ENCODE measurements at places on chromosomes 12 and 14.
A peak's percentile ranks its signal among the peaks of the same experiment; 100 is the strongest.

DNA sequence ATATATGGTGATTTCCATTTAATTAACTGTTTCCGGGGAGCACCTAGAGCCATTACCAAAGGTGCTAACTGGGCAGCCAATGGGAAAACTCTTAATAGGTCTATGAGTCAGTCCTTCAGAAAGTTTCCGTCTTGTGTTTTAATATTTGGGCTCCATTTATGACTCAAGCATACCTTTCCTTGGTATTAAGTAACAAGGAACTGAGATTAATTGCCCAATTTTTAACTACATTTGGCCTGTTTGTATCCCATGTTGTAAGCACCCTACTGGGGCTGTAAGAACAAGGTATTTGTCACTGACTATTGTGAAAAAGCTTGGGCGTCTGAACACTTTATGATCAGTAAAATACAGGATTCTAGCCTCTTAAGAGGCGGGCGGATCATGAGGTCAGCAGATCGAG is 62.8 kb upstream of the FOXN3 start:
- no peak for DNase-seq

- no peak for DNase-seq
Measured at GRCh38 chr14:63892265-63892664, 39.5 kb downstream of the SYNE2 start.

DNA sequence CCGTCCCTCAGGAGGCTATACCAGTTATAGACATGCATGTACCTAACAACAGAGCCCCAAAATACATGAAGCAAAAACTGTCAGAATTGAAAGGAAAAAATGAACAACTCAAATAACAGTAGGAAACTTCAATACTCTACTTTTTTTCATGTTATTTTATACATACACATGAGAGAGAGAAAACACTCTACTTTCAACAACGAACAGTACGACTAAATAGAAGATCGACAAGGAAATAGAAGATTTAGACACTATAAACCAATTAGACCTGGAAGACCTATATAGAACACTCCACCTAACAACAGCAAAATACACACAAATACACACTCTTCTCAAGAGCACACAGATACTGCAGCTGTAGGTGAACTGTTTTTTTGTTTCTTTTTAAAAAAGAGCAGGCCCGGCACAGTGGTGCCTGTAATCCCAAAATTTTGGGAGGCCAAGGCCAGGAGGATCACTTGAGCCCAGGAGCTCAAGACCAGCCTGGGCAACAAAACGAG is 34.7 kb upstream of the PNMA1 start:
- no peak for DNase-seq

- no peak for DNase-seq
Measured at GRCh38 chr12:113005762-113006161, 27.4 kb downstream of the OAS2 start.

- DNase-seq: no peak
Measured at GRCh38 chr14:97187916-97188315, 390.7 kb downstream of the VRK1 start.

DNA sequence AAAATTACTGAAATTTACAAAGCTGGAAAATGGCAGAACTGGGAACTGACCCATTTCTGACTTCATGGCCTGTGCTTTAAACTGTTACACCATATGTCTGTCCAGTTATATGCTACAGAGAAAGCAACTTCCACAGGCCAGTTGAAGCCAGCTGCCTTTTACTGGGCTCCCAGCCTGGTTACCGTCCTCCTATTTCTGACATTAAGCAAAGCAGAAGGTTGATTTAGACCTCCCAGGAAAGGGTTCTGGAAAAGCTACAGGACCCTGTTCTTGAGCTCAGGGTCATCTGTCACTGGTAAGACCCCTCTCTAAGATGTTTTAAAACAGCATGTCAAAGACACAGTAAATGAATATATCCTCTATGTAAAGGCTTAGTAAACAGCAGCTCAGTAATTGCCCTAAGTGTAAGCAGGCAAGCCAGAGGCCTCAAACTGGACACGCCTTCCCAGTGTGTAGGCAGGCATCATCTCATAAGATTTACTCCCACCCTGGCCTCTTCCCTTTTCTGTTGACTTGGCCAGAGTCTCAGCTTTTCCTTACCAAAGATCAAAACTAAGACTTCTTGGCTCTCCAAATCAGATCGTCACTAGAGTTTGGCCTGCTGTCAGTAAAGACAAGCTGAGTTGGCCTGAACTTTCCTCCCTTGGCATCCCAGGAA is 55.4 kb upstream of the RNU6-8 start:
- DNase-seq: no peak

GRCh38 chr14:25887251-25887878 is 710.5 kb downstream of the NOVA1 start:
- DNase-seq: no peak

- DNase-seq: no peak
Measured at GRCh38 chr14:72606879-72607278, 287.0 kb downstream of the DPF3 start.

- DNase-seq: no peak
Measured at GRCh38 chr14:24483604-24484252, 24.3 kb downstream of the CMA1 start.

- no peak for DNase-seq
Measured at GRCh38 chr12:113267621-113268020, 46.4 kb downstream of the TPCN1 start.

DNA sequence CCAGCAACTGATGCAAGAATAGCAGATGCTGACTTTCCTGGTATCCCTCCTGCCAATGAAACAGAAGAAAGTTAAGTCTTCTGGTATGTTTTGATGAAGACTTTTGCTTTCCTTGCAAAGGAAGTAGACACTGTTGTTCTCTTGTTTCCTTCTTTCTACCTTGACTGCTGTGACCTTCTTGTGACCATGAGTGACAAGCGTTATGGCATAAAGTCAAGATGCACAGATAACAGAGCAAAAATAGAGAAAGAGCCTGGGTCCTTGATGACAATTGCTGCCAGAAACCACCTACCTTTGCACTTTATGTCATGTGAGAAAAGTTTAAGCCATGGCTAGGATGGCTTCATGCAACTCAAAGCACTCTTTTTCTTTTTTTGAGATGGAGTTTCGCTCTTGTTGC is 49.2 kb upstream of the LTA4H start:
- DNase-seq: no peak

DNA sequence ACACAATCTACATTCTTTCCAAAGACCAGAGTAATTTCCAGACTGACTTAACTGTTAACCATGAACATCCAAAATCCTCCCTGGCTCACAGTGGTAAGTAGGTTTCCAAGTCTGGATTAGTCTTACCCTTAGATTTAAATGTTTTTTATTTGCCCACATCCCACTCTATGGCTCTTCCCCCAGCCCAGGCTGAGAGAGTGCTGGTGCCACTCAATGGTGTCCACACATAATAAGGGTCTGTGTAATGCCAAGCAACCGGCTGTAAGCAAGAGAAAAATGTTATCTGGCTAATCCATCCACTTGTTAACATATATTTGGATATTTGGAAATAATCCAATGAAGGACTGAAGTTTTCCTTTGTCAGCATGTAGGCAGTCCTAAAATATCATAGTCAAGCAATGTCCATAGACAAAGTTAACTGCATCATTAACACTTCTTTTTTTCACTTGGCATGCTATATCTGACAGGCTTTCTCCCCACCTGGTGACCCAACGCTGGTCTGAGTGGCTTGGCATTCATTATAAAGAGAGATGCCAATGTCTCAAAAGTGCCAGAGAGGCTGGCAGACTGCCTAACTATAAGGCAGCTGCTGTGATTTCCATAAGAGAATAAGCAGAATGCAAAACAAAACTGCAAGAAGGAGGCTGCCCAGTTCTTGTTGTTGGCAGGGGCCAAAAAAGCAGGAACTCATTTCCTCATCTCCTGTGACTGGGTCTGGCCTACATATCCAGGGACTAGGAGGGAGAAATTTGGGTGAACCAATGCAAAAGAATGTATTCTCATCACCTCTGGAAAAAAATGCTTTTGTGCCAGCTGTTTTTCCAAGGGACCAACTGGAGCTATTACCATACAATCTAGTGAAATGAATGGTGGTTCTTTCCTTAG is 13.9 kb upstream of the HOXC13 start:
- DNase-seq: peak; percentile 82

- DNase-seq: no peak
Measured at GRCh38 chr14:67719866-67720265, 18.2 kb downstream of the RDH12 start.

DNA sequence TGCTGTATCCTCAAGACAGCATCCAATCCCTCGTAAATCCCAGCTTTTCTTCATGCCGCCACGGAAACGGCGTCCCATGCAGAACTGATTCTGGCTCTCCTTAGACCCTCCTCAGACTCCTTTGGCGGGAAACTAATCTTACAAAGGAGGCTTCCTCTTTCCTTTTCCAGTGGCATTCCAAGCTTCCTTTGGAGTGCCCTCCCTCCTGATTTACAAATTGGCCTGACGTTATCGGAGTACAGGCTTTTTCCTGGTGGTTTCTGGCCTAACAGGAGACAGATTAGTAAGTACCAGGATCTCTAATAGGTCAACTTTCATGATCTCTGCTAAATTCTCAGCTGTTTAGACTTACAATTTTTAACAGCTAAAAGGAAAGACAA is 1.3 kb upstream of the ZDHHC17 start:
- DNase-seq: no peak

DNA sequence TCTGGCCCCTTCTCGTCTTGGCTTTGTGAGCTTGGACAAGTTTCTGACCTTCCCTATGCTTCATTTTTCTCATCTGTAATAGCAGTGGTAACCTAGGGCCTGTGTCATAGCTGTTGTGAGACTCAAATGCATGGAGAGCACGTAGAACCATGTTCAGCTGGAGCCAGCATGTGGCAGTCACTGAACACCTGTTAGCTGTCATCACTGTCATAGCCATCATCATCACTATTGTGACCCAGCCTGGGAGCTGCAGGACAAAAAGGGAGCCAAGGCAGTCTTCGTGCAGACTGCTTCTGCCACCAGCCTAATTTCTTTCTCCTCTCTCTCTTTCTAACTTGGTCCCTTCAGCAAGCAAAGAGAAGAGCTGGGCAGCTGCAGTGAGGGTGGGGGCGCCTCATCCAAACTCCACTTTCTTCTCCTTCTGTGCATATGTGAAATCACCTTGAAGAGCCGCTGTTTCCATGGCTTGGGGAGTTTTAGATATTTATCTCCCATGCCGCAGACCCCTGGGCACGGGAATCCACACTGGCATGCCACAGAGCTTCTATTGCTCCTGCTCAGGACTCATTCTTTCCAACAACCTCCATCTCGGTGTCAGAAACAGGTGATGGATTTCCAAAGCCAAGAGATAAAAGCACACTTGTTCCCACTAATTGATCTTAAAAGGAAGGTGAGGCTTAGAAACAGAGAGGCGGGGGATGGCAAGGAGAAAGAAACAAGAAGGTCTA is 87.0 kb downstream of the SRRM4 start:
- DNase-seq: no peak

GRCh38 chr12:109619002-109619604 is 45.5 kb downstream of the MVK start:
- DNase-seq: no peak

DNA sequence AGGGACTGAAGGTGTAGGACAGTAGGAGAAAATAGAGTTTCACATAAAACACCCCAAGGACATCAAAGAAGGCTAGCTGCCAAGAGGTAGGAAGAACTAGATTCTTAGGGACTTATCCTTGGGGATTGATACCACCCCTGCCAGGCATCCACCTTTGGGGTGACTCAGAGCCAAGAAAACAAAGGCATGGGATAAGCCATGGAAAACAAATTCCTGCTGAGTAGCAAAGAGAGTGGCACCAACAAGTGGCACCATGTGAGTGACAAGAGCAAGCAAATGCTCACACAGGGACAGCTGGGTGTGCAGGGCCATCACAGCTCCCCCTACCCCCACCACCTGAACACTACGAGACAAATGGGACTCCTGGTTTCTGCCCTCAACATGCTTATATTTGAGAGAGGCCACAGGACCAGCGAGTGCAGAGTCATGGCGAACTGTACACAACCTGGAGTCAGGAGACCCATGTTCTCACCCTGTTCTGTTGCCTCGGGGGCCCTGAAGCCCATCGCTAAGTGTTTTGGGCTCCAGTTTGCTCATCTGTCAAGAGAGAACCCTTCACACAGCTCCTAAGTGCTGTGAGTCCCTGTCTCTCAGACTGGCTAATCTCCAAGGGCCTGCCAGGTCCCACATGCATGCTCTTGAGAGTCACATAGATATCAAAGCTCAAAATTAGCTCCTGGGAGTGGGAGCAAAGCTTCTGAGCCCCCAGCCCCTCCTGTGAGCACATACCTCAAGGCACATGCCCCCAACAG is 91.9 kb downstream of the DPF3 start:
- no peak for DNase-seq

DNA sequence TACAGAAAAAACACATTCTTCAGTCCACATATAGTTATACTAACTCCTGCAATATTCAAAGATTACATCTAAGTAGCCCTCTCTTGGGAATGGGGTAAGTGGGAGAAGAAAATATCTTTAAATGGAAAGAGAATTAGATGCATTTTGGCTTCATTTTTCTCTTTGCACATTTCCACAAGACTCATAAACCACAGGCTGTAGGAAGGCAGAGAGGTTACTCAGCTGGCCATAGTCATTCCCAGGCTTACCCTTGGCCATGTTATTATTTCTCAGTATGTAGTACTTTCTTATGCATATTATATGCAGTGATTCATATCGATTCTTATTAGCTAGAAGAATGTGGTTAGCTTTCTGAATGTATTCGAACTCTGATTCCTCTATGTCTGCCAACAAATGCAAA is 92.2 kb downstream of the PTPRR start:
- no peak for DNase-seq

- DNase-seq: no peak
Measured at GRCh38 chr14:103257211-103257962, 76.7 kb upstream of the EIF5 start.

DNA sequence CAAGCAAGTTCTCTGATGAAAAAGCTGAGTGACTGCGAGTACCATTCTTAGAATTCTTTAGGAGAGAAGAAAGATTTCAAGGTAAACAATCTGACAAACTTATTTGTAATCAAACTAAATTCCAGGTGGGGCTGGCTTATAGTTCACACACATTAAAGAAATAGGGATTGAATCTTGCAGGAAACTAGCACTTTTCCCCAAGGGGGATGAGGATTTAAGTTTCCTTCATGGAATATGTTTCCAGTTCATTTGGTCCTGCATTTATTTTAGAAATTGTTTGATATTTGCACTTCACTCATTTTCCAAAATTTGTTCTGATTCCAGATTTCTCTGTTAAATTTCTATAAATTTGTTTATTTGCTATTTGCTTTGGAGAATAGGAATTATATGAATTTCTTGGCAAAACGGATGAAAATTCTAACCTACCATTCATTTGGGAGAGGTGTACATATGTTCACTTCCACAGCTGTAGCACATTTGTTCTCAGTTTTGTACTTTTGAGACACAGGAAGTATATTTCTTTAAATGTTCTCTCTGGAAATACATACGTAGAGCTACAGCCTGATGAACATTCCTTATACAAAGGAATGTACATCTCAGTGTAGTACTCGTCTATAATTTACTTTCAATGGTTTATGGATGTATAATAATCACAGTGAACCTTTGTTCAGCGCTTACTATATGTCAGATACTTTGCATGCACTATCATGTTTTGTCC is 145.5 kb downstream of the AKAP6 start:
- no peak for DNase-seq

DNA sequence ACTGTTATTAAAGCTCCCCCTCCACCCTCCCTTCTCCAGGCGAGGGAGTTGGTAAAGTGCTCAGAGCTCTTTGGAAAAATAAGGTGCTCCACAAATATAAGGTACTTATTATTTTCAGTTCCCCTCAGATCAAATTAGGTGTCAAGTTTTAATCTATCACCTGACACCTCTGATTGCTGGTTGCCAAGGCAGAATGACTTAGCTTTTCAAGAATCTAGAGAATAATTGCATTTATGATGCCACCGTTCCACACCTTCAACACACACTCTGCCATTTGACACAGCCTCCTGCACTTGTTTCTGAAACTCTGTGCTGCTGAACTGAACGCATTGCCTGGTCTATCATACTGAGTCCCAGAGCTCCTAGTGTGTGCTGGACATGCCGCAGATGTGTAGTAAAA is 128.6 kb downstream of the CRACR2A start:
- DNase-seq: no peak
